ENCODE measurements at places on chromosomes 1 and 21.

DNA sequence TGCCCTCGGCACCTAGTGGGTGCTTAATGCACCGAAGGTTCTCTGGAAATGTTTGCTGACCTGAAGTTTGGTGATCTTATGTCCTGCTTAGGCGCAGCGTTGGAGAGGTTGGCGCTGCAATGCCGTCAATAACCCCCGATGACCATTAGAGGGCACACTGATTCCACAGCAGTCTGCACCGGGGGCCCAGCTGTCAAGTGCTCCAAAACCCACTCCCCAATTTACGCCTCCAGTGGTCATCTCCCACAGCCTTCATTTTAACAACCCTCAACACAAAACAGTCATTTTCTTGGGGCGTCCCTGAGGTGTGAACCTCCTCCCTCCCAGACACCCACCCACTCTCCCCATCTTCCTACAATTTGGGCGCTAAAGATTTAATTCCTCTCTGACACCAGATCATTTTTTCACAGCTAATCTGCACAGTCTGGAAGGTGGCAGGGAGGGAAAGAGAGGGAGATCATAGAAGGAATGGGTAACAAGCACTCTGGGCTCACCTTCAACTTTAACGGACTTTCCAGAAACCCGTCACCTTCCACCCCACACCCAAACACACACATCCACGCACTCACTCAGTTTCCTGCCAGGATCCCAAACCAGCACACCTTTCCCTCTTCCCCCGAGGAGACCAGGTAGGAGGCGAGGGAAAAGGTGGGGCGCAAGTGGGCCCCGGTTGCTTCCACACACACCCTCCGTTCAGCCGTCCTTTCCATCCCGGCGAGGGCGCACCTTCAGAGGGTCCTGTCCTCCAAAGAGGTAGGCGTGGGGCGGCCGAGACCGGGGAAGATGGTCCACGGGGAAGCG is 570 bp upstream of the NPR1 start:
- peak; percentile 30 for DNase-seq

- no peak for DNase-seq
Observed at GRCh38 chr1:180057883-180058396, 96.7 kb upstream of the QSOX1 start.

DNA sequence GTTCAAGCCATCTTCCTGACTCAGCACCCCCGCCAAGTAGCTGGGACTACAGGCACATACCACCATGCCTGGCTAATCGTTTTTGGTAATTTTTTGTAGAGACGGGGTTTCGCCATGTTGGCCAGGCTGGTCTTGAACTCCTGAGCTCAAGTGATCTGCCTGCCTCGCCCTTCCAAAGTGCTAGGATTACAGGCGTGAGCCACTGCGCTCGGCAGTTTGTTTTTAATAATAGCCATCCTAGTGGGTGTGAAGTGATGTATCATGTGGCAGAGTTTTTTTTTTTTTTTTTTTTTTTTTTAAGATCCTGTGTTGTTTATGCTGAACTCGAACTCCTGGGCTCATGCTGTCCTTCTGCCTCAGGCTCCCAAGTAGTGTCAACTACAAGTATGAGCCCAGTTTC is 51.8 kb downstream of the SPEN start:
- no peak for DNase-seq

DNA sequence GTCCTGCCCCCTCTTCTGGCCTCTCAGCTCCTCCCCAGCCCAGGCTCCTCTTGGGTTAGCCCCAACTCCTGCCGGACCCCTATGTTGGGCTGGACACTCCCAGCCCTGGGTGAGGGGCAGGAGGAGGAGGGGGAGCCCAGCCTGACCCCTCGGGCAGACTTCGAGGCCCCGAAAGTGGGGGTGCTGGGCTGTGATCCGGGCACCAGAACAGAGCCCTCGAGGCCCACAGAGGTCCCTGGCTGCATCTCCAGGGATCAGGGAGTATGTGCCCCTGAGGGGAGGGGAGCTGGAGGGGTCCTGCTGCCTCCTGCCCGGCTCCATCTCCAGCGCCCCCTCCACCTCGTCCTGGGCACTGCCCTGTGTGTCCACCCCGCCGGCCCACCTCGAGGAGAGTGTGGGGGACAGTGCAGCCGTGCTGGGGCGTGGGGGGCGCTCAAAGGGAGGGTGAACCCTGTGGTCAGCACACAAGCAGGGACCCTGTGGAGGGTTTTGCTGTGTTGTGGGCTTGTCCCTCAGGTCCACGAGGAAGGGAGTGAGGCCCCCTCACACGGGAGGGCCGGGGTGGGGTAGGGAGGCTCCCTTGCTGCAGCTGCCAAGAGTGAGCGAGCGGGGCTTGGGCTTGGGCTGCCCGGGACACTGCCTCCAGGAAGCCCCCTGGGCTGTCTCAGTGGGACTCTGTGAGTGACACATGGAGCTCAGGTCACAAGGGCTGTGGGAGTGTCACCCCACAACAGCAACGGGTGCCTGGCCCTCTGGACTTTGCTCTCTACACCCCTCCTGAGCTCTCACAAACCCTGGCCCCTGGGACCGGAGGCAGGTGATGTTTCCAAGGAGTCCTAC is 54.4 kb downstream of the COL18A1 start:
- DNase-seq: no peak

GRCh38 chr1:110012100-110012780 is 22.2 kb upstream of the STRIP1 start:
- DNase-seq: no peak

DNA sequence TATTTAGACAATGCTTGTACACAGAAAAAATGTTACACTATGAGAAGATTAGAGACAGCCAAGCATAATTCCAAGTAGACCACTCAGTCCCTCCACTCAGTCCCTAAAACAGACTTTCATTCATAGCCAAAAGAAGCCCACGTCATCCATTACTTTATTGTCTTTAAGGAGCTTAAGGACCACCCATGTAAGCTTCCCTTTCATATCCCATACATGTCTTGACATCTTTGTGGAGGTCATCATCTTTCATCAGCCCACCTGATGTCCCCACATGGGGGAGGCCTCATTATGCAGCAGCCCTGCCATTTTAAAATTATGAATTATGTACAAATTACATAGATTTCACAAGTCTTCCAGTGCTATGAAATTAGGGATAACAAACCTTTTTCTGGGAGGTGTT is 92.6 kb upstream of the PALMD start:
- DNase-seq: no peak

GRCh38 chr21:32192291-32193097 is 86.4 kb downstream of the MIS18A start:
- DNase-seq: no peak

DNA sequence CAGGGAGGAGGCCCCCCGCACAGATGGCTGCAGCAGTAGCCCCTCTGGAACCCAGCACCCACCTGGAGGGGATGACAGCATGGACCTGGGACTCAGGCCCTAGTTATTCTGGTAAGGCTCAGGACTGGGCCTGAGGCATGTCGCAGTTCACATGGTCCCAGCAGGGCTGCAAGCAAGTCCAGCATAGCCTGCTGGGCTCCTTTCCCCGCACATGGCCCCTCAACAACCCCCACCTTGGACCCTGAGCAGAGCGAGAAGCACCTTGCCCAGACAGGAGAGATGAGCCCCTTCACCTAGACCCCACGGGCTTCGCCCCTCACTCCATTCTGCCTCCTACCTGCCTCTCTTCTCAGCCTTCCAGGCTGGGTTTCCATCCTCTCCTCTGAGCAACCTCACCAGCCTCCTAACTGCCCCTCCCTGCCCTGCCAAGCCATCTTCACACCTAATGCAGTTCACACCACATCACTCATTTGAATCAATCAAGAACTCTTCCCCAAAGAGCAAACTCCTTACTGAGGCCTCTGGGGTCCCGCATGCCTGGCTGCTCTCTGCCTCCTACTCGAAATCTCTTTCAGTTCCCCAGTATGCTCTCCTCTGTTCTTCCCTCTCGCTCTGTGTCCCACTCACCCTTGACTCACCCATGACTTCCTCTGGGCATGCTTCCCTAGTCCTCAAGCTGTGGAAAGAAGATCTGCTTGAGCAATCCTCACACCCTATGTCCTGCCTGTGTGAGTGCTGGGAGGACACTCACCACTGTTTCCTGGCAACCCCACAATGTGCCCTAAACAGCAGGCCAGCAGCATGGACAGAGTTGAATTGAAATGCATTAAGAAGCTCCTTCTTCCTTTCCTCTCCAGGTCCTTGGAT is 9.4 kb upstream of the THEMIS2 start:
- no peak for DNase-seq

DNA sequence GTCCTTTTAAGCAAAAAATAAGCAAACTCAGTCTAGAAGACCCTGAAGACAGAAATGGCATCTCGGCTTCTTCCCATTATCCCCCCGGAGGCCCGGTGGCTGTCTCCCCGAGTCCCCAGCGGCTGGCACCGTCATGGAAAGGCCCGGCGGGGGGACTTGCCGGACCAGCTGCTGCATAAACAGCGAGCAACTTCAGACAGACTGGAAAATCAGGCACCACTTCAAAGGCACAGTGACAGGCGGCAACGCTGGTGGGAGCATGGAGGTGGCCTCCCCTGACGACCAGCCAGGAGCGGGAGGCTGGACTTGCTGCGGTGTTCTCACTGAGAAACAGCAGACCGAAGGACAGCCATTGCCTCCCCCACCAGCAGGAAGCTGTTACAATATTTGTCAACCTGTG is 18.4 kb upstream of the C1QA start:
- DNase-seq: no peak

GRCh38 chr1:36709869-36710481 is 227.3 kb upstream of the CSF3R start:
- DNase-seq: no peak

- no peak for DNase-seq
Observed at GRCh38 chr1:81584398-81584797, 216.3 kb upstream of the ADGRL2 start.

GRCh38 chr1:116753312-116753711 is 918 bp upstream of the CD2 start:
- DNase-seq: no peak

DNA sequence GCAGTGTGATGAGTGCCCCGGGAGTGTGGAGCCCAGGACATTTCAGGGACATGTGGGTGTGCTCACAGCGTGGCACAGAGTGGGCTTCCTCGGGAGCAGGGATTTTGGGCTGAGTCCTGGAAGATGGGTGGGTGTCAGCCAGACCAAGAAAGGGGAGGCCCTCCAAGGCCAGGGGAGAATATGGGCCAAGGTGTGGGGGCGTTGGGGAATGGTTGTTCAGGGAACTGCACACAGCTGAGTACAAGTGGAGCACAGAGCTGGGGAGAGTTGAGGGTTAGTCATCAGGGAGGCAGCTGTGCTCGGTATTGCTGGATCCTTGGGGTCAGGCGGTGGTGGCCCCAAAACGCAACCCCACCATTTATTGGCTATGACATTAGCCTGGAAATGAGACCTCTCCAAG is 5.5 kb downstream of the POGK start:
- no peak for DNase-seq

DNA sequence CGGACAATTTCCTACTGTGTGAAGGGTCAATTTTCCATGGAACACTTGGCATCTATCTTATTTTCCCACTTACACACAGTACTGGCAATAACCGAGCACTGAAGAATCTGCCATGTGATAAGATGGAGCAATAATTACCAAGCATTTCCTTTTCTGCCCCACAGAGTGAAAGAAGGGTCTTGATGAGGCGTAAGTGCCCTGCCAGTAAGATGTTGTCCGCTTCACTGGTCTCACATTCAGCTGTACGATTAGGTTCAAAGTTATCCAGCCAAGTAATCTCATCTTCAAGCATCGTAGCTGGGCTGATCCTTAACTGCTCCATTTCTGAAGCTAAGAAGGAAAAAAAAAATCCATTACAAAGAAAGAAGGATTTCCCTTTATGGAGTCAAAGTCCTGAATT is 67.8 kb downstream of the PCSK9 start:
- no peak for DNase-seq

DNA sequence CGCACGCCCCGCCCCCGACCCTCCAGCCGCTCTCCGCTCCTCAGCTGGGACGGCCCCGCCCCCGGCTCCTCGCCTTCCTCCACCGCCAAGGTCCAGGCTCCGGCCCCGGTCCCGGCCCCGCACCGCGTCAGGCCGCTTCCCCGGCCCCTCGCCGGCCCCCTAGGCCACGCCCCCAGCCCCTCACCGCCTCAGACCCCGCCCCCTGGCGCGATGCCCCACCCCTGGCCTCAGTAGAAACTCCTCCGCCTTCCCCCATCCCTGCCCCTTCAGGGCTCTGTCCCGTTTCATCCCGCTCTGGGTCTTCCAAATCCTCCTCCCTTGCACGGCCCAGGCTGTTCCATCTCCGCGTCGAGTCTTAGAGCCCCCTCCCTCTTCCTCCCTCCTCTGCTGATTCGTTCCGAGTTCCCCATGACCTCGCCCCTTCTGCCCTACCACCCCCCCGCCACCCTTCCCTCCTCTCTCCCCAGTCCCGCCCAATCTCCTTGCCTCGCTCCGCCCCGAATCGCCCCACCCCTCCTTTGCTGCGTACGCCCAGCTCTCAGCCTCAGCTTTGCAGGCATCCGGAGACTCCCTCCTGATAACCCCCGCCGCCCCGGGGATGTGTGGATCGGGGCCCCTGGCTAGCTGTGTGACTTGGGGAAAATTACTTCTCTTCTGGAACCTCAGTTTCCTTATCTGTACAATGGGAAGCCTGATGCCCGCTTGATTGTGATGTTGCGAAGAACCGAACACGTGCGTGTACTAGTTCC is 448 bp upstream of the ASAP3 start:
- DNase-seq: peak; percentile 87
